ENCODE measurements at places on chromosomes 4 and X.

DNA sequence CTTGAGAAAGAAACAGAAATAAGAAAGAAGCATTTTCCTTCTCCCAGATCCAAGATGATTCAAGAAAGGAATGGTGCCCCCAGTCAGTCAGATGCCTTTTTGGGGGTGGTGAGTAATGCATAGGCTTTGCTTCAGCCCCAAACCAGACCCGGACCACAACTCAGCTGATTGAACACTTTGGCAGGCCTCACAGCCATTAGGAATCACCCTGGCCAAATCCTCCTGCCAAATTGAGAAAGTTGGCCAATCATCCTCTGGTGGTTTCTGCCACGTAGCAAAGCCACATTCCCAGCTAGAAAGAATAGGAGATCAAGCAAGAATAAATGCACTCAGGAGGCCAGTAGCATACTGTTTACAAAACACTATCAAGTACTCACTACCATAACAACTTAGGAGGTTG lies 33.7 kb downstream of the FRMD7 start:
- no peak for DNase-seq

DNA sequence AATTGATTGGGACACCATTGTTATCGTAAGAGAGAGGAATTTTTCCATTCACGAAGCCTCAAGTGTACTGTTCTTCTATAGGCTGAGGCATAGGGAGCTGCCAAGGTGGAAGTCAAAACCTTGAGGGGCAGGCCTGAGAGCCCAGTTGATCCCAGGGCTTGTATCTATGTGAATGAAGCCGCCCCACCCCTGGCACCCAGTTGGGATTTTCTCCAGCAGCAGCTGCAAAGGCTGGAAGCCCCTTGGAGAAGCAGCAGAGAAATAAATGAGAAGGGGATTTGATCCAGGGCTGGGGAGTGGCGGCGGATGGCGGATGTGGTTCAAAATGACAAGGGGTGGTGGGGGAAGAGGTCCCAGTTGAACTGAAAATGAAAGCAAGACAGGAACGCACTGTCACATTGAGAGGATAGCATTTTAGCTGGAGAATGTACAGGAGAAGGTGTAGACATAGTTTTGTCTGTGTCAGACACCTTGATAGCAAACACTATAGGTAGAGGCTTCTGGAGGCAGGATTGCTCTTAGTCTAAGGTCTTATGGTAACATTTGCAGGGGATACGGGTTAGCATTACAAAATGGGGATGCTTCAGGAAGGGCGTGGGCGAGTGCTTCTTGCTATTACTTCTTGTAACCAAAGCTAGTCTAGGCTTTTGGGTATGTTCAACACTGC lies 32.6 kb downstream of the DOCK11 start:
- DNase-seq: no peak

- no peak for DNase-seq
These were observed 80.9 kb upstream of the PLAC1 start for GRCh38 chrX:134738986-134739740.

DNA sequence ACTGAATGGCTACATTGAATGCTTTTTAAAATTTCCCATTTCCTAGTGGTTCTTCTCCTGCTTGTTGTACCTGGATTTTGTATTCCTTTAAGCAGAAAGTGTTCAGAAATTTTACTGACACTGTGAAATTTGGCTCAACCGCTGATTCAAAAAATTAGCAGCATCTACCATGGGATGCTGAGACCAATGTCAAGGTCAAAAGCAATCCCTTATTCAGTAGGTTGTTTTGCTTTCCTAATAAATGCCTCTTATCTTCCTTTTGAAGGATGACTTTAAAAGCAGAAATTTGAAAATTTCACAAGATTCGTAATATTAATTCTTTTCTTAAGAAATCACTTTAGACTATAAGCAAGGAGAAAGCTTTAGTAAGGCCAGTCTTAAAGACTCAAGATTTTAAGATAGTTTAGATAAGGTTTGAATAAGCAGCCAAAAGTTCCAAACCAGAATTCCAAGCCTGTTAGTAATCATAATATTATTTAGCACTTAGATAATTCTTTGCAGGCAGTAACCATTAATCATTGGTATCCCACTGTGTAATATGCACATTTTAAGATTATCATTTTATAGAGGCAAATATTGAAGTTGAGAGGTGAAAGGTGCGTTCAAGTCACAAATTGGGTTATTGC lies 508.8 kb downstream of the ANKRD50 start:
- DNase-seq: no peak

- DNase-seq: peak; percentile 49
These were observed 16.3 kb upstream of the ESX1 start for GRCh38 chrX:104270916-104271512.

- no peak for DNase-seq
These were observed 56.4 kb upstream of the DDIT4L start for GRCh38 chr4:100246697-100247096.

DNA sequence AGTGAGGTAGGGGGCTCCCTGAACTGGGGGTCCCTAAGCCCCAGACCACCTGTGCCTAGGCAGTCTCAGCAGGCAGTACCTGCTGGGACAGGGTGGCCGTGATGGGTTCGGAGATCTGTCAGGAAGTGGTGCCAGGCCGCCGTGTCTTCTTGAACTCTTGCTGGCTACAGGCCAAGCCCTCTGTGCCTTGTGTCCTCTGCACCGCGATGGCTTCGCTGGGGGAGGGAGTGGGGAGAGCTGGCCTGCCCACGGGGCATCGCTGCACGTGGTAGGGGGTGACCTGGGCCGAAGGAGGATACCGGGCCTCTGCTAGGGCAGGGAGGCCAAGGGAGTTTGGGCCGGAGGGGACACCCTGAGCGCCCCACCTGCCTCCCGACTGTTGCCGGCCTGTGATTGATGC lies 96.7 kb upstream of the NKX1-1 start:
- DNase-seq: no peak

- DNase-seq: no peak
These were observed 36.0 kb upstream of the TTC29 start for GRCh38 chr4:146981651-146982050.

DNA sequence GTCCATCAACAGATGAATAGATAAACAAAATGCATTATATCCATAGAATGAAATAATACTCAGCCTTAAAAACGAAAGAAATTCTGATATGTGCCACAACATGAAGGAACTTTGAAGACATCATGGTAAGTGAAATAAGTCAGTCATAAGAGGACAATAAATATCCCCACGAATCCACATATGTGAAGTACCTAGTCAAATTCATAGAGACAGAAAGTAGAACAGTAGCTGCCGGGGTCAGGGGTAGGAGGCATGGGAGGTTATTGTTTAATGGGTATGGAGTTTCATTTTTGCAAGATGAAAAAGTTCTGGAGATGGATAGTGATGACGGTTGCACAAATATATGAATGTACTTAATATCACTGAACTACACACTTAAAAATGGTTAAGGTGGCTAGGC lies 151.6 kb upstream of the MAP3K15 start:
- DNase-seq: no peak

DNA sequence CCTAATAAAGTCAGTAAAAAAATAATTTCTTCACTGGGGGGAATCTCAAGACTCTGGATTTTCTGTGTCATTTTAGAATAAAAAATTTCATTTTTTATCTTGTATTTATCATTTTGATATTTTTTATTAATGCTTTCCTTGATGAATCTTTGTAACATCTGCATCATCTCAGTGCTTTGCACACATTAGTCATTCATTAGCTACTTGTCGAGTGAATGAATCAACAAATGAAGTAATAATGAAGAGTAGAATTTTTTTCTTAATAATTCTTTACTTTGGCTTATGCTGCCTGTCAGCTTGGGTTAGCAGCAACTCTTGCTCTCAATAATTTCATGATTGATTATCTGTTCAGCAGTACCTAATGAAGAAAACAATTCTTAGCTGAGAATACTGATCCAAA lies 530.8 kb downstream of the GRXCR1 start:
- DNase-seq: no peak

DNA sequence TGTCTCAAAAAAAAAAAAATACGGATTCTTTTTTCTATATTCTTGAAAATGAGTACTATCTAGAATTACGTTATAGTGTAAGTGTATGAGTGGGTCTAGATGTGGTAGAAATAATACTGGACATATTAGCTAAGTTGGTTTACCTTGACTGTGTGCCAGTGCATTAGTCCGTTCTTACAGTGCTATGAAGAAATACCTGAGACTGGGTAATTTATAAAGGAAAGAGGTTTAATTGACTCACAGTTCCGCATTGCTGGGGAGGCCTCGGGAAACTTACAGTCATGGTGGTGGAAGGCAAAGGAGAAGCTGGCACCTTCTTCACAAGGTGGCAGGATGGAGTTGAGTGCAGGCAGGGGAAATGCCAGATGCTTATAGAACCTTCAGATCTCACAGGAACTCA lies 92.4 kb downstream of the ARHGAP10 start:
- no peak for DNase-seq

DNA sequence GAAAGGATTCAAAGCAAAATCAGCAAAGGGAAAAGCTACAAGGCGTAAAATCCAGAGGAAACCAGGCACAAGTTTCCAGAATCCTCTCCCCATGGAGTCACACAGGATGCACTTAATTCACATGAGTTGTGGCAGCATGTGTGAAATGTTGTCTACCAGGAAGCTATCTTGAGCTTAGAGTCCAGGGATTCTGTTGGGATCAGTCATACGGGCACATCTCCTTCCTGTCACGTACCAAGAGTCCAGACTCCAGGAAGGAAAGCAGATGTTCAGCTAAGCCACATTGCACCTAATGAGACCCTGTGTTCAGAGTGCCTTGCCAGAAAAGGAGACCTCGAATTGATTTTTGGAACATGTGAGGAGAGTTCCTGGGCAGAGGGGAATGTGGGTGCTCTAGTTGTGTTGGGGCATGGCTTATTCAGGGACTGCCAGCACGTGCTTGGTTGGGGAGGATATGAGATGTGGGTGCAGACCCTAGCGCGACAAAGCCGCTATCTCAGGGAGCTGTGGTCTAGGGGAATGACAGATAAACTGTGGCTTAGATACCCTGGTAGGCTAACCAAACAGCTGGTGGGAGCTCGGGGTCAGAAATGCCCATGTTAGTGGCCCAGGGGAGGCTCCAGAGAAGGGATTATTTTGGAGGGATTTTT lies 70.0 kb downstream of the EVC start:
- DNase-seq: no peak

GRCh38 chr4:55014876-55015275 lies 110.5 kb downstream of the KDR start:
- DNase-seq: no peak

DNA sequence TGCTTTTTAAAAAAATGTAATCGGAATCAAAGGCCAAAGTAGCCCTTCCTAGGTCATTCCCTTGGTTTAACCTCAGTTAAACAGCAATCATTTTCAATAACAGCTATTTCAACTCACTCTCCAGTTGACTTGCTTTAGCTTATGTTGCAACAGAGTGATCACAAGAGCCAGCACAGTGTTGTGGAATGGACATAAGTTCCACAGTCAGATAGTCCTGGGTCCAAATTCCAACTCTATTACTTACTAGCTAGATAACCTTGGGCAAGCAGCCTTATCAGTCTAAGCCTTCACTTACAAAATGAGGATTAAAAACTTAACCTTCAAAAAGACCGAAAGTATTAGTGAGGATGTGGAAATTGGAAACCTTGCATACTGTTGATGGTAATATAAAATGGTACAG lies 9.2 kb upstream of the GPC3 start:
- no peak for DNase-seq

GRCh38 chrX:110853610-110854009 lies 58.0 kb upstream of the CHRDL1 start:
- peak; percentile 12 for DNase-seq

DNA sequence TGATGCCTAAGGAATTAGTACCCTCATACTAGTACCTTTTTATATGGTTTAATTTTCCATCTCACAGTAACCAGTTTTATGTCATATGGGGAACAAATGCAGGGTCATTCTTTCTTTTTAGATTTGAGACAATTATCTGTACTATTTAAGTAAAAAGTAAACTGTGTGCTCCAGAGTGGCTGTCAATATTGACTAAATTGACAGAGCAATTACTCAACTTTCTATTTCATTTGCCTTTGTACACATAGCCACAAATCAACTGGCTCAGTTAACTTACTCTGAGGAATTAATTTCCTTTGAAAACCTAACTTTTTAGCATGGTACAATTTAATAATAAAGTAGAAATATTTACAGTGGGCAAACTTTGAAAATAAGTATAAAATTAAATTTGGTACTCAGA lies 28.5 kb upstream of the TEX13C start:
- DNase-seq: no peak

DNA sequence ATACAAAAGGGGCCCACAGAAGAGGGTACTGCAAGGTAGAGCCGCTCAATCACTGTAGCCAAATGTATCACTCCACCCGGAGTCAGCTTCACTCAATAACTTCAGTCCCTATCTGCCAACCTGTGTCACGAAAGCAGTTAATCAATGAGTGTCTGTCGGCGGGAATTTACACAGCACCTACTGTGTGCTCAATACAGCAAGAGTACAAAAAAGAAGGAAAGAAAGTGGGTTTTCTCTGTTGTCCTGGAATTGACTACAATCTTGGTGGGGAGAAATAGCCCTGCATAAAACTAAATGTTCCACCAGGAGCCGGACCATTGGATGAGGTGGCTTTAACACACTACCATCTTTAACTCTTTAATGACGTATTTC lies 780 bp upstream of the NKRF start:
- no peak for DNase-seq

DNA sequence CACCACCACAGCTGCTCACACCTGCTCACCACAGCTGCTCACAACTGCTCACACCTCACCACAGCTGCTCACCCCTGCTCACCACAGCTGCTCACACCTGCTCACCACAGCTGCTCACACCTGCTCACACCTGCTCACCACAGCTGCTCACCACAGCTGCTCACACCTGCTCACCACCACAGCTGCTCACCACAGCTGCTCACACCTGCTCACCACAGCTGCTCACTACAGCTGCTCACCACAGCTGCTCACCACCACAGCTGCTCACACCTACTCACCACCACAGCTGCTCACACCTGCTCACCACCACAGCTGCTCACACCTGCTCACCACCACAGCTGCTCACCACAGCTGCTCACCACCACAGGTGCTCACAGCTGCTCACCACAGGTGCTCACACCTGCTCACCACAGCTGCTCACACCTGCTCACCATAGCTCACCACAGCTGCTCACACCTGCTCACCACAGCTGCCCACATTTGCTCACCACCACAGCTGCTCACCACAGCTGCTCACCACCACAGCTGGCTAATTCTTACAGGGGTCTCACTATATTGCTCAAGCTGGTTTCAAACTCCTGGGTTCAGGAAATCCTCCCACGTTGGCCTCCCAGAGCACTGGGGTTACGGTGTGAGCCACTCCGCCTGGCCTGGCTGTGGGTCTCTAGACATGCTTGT lies 30.4 kb upstream of the CPLX1 start:
- DNase-seq: no peak
